ENCODE measurements at places on chromosomes 7 and 10. TPM values are rescaled to one million over a fixed set of nuclear protein-coding genes. Genes with fewer than 3 reads are reported as not detected.

The SFTPA1 gene
- not detected for total RNA-seq

The LIPF gene
- total RNA-seq, result not detected

The PRKG1 gene
- 3.4 TPM for total RNA-seq

The GATA3 gene
- 0.21 TPM for total RNA-seq

The OR13A1 gene
- total RNA-seq, result not detected

The CALHM1 gene
- total RNA-seq, result not detected

The PSMG3 gene
- 99.6 TPM for total RNA-seq

The SH2B2 gene
- 1.8 TPM for total RNA-seq

The TUBAL3 gene
- total RNA-seq, result not detected

The FAM24B gene
- 5.1 TPM for total RNA-seq

The ASIC3 gene
- total RNA-seq, result not detected

DNA sequence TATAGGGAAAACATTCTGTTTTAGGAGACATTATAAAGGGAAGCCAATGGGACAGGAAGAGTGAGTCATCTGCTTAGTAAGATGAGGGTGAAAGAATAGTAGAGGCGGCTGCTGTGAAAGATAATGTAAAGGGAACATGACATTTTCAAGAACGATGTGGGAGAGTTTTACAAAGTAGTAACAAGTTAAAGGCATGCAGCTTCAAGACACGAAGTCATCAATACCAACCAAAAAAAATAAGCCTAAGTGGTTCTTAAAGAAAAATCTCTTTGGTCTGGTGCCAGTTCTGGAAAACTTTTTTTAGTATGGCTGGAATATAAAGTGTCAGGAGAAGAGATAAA, 6.1 kb downstream of the GSTO1 start:
- DNase-seq, result no peak

DNA sequence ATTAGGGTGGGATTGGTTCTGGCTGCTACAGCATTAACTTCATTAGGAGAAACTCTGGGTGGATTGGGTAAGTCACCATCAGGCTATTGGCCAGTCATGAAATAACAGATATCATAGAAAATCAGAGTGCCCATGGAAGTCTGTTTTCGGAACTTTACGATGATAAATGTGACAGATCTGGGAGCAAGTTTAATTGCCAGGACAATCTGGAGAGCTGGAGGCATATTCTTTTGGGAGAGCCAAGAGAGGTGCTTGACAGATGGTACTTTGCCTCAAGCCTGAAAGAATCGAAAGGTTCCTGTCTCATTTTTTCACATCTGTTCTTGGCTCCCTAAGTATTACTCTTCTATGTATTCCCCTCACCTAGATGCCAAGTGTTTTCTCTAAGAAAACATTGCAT, 369.9 kb downstream of the CNTNAP2 start:
- no peak for DNase-seq

DNA sequence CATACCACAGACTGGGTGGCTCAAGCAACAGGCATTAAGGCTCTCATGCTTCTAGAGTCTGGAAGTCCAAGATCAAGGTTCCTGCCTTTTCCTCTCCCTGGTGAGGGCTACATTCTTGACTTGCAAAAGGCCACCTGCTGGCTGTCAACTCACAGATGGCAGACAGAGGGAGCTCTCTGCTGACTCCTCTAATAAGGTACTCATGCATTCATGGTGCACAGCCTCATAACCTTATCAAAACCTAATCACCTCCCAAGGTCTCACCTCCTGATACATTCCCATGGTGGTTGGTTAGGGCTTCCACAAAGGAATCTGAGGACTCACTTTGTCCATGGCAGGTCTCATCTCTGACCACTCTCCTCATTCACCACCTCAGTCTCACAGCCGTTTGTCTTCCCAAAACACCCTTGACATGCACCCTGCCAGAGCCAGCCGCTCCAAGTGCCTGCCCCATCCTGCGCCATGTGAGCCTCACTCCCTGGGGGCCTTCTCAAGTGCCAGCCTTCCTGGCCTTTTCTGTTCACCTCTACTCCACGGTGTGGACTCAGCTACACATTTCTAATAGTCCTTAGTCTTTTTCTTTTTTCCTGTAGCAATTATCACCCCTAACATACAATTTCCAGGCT, 400.3 kb upstream of the ADARB2 start:
- DNase-seq, result peak; percentile 39

DNA sequence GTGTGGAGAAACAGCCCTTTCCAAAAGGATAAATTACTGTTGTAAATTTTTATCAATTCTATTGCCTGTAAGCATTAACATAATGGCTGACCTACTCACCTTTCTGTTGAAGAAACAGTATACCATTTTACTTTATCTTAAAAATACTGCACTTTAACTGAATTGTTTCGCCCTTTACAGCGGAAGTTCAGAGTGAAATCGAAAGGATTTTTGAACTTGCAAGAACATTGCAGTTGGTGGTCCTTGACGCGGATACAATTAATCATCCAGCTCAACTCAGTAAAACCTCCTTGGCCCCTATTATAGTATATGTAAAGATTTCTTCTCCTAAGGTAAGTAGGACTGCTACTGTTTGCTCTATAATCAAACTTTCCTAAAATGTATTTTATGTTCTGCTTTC, 117.5 kb downstream of the NSUN6 start:
- no peak for DNase-seq

DNA sequence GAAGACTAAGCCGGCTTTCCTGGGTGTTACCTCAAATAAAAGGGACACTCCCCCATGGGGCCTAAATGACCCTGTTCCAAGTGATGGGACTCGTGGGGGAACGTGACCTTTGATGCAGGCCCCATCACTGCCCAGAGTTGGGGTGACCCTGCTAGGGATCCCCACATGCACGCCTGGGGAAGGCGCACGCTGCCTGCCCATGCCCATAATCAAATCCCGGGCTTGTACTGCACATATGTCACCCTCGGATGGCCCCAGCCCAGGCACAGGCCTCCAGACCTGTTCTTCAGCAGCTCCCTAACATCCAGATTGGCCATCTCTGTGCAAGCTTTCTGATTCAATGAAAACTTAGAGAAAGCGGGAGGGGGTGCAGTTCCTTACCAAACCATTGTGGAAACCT, 14.7 kb downstream of the EBF3 start:
- DNase-seq, result no peak

GRCh38 chr7:57375783-57376182, 74.2 kb upstream of the ZNF716 start:
- DNase-seq, result no peak

DNA sequence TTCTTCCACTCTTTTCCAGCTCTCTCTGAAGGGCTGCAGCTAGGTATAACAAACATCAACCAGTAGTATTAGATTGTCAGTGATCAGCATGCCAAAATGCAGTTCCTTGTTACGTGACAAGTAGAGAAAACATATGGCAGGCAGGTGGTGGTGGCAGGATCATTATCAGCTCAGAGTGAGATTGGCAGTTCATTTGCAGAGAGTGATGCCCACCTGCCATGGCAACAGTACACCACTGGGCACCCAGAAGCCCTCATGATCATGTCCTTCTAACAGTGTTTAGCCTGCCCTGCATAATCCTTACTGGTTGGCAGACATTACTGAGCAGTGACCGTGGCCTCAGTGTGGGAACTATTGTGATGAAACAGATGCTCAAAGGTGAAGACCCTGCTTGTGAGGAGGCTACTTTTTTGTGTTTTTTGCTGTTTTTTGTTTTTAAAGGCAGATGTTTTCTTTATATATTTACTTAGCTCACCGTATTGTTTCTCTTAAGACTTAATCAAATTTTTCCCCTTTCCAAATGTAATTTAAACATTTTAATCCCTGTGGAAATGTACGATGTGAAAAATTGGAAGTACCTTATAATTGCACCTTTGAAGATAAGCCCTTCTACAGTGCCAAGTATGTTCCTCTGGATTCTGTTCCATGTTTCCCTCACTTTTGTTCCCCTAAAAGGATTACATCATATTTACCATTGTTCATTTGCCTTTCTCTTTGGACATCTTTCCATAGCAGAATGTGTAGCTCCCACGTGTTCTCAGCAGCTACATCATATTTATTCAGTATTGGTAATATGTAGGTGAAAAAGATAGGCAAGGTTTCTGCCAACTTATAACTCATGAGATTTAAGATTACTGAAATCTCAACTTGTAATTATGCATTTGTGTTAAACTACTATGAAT, 179.6 kb downstream of the SND1 start:
- DNase-seq, result no peak

GRCh38 chr7:122038904-122039303, 105.1 kb downstream of the AASS start:
- no peak for DNase-seq

DNA sequence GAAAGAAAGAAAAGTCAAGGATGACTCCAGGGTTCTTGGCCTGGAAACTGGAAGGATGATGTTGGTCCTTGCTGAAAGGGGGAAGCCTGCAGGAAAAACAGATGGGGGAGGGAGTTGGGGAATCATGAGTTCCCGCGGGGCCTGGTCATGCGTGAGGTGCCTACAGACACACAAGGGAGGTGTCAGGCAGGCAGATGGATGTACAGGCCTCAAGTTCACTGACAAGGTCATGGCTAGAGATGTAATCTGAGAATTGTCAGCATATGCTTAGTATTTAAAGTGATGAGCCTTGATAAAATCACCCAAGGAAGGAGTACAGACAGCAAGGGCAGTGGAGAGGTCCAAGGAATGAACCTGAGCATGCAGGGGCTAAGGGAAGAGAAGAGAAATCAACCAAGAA, 46.8 kb downstream of the DLG5 start:
- DNase-seq, result no peak

- DNase-seq, result no peak
These were observed 534 bp downstream of the FZD9 start for GRCh38 chr7:73433924-73434700.

DNA sequence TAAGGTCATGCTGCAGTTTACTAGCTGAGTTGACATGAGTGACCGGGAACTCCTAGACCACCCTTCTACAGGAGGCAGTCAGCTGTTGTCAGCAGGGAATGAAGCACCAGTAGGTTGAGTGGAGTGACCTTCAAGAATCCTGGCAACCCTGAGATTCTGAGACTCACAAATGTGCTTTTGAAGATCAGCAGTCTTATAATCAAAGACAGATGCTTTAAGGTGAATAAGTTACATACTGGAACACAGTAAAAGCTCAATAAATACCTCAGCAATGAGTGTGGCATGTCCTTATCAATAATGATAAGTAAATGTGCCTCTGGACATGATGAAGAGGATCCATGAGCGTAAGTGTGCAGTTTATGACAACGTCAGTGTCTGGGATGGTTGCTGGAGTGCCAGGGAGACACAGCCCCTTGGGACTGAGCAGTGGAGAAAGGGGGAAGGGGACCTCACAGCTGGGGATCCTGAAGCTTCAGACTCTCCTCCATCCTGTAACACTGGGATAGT, 11.9 kb upstream of the OR6V1 start:
- DNase-seq, result no peak

DNA sequence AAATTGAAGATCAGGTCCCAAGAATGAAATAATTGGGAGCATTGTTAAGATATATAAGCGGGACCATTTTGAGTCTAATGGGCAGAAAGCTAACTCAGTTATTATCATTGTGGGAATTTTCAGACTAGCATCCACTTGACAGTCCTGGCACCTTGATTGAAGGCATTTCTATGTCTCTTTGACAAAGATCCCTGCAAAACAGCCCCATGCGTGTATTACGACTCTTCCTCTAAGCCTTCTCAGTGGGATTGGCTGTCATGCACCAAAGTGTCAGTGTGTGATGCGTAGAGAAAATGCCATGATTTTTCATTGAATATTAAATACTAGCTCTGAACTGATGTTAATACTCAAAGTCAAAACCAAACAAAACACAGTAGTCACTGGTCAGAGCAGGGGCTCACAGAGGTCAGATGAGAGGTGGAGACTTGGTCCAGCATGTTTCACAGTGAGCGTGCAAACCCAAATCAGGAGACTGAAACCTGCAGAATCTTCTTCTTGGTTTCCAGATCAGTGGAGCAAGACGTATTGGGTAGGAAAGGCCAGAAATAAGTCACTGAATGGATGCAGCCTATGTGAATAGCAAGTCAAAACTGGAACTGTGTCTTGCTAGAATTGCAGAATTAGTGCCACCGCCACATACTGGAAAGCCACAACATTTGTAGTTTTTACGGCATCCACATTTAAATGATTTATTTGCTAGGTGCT, 303.6 kb upstream of the AKR1E2 start:
- no peak for DNase-seq

DNA sequence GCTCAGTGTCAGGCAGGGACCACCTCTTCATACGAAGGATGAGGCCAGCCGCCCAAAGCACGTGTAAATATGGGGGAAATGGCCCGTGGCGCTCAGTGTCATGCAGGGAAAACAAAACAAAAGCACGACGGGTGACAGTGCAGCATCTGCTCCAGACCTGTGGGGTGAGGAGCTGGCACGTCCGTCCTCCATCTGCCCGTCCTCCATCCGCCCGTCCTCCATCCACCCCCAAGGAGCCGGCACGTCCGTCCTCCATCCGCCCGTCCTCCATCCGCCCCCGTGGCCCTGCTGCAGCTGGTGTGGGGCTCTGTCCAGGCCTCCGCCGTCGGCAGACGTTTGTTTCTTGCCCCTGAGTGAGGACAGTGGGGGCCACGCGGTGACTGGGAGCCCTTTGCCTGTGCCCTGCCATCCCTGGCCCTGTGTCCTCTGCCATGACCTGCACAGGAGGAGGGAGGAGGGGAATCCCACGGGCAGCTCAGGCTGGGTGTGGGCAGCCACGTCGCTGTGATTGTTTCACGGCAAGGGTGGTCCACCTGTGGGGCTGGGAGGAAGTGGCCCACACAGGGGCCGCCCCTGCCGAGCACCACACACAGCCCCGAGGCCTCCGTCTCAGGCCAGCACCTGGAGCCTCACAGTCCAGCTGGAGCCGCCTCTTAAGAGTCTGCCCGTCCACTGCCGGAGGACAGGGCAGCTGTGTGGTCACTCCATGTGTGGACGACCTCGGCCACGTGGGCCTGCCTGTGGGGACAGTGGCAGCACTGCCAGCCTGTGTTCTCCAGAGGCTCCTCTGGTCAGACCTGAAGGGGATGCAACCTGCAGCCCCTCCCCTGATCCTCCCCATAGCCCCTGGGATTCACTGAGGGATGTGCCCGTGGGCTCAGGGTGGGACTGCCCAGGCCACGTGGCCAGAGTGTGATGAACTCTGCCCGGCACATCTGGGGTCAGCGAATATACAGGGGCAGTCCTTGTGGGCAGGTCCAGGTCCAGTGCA, 38.2 kb upstream of the DPYSL4 start:
- no peak for DNase-seq

- DNase-seq, result peak; percentile 81
These were observed 47.1 kb downstream of the HIBADH start for GRCh38 chr7:27615420-27616185.

DNA sequence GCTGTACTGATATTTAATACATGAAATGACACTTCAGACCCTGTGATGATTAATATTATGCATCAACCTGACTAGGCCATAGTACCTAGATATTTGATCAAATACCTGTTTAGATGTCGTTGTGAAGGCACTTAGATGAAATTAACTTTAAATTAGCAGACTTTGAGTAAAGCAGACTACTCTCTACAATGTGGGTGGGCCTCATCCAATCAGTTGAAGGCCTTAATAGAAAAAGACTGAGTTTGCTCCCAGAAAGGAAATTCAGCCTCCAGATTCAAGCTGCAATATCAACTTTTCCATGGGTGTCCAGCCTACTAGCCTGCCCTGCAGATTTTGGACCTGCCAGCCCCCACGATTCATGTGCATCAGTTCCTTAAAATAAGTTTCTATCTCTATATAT, 68.6 kb upstream of the TMEM168 start:
- DNase-seq, result no peak

All from H4 (cell line).